ENCODE measurements at places on chromosomes 5 and 9.

- no peak for DNase-seq
These were observed 45.9 kb downstream of the BOD1 start for GRCh38 chr5:173570321-173571090.

DNA sequence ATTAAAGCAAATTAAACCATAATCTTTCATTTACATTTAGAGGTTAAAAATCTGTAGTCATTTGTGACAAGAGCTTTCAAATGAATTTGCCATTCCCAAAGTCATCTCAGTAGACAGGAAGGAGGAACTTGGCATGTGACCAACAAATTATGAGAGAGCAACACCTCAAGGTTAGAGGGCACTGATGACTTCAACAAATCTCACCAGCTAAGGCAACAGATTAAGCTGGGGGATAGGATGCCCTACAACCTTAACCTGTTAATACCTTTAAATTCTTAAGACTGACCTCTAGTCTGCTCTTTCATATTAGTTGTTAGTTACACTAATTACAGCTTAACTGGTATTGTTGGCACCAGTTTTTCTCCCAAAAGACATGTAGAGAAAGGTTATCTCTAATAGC is 18.4 kb downstream of the POU5F2 start:
- no peak for DNase-seq

- no peak for DNase-seq
These were observed 25.3 kb downstream of the IRX2 start for GRCh38 chr5:2725980-2726765.

- DNase-seq, result no peak
These were observed 666 bp upstream of the TLR4 start for GRCh38 chr9:117703537-117703936.

- DNase-seq, result no peak
These were observed 227.2 kb downstream of the PDZD2 start for GRCh38 chr5:31866166-31866565.

DNA sequence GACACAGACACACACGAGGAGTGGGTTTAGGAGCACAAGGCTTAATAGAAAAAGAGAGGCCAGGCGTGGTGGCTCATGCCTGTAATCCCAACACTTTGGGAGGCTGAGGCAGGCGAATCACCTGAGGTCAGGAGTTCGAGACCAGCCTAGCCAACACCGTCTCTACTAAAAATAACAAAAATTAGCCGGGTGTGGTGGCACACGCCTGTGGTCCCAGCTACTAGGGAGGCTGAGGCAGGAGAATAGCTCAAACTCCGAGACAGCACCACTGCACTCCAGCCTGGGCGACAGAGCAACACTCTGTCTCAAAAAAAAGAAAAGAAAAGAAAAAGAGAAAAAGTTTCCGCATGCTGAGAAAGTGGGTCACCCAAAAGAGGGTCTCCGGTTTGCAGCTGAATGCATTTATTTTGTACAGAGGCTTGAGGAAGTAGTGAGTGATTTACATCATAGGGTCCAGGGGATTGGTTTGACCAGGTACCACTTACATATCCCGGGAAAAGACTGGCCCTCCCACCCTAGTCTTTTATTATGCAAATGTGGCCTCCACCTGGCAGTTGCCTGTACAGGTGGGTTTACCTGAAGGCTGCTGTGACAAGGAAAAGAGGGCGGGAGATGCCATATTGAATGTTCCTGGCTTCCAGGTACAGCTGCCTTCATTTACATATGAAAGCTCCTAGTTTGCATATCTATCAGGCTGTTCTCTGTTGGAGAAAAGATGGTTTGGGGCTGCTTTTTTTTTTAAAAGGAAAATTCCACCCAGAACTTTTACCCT is 366.2 kb upstream of the GRAMD2B start:
- peak; percentile 99 for DNase-seq

- no peak for DNase-seq
These were observed 75.2 kb upstream of the COX7C start for GRCh38 chr5:86542532-86542931.

DNA sequence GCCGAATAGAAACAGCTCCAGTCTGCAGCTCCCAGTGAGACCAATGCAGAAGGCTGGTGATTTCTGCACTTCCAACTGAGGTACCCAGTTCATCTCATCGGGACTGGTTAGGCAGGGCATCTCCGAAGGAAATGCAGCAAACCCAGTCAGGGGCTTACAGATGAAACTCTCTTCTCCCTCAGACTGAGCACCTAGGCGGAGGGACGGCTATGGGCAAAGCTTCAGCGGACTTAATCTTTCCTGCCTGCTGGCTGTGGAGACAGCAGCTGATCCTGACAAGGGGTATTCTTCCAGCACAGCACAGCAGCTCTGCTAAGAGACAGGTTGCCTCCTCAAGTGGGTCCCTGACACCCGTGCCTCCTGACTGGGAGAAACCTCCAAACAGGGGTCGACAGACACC is 330.9 kb downstream of the DNAH5 start:
- DNase-seq, result no peak

DNA sequence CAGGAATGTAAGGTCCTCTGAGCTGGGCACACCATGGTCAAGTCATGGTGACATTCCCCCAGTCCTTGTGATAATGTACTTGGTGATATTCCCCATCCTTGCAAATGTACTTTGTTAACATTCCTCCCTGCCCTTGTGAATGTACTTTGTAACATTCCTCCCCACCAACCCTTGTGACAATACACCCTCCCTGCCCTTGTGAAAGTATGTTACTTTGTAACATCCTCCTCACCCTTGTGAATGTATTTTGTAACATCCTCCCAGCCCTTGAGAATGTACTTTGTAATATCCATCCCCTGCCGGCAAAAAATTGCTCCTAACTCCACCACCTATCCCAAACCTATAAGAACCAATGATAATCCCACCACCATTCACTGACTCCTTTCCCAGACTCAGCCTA is 53.3 kb downstream of the RAPGEF6 start:
- no peak for DNase-seq

- DNase-seq, result no peak
These were observed 20.6 kb downstream of the GLRX start for GRCh38 chr5:95801961-95802360.

- no peak for DNase-seq
These were observed 123.1 kb downstream of the LIFR start for GRCh38 chr5:38433160-38433861.

DNA sequence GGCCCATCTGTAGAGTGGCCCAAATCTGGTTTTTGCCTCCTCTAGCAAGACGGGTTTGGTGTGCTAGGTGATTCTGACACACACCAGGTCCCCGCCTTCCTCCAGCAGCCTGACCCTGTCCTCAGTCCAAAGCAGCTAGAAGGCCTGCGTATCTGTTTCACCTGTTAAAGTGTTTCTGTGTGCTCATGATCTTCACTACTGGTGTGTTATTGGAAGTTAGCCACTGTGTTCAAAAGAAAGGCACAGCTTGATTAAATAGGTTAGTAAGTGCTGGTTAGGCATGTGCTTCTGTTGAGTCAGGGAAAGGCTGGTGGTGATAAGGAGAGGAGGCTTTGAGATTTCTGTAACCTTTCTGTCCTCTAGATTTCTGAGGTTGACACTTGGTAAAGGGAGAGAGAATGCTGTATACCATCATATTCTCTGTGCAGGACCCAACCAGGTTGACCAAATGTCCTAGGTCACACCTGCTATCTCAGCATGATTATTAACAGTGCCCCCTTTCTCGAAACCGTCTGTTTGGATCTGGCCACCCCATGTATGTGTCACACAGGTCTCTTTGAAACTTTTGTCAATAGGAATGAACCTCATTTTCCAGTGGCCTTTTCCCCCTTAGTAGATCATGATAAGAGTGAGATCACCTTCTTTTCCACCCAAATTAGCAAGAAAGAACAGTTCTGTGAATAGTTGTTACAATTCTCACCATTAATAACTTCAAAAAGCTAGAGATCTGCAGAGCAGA is 58.8 kb downstream of the ARHGAP26 start:
- no peak for DNase-seq

- DNase-seq, result no peak
These were observed 69.6 kb downstream of the EPB41L4B start for GRCh38 chr9:109251080-109251775.

GRCh38 chr5:131329286-131329560 is 65.4 kb downstream of the CDC42SE2 start:
- DNase-seq, result no peak

DNA sequence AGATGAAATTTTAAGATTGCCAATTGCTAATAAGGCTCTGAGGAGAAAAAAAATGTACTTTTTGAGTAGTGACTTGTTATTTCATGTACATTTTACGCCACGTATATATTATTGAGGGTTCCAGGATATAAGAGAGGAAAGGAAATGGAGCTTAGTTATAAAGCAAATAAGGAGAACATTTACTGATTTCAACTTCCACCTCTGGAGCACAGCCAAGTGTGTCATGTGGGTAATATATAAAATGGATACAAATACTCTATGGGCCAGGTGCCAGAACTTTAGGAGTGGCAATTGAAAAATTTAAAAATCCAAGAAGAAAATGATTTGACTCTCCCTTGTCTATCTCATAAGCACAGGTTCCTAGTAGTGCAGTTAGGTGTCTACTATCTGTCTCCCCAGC is 45.0 kb upstream of the VLDLR start:
- no peak for DNase-seq

DNA sequence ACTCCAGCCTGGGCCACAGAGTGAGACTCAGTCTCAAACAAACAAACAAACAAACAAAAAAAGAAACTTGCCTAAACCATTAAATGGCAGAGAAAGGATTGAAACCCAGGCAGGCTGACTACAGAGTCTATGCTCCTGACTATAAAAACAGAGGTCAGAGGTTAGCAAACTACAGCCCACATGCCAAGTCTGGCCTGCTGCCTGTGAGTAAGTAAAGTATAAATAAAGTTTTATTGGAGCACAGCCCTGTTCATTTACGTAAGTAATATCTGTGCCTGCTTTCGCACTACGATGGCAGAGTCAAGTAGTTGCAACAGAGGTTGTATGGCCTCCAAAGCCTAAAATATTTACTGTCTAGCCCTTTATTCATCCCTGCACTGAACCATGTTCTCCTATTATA is 11.6 kb downstream of the POLR1E start:
- DNase-seq, result no peak

- DNase-seq, result no peak
These were observed 244.0 kb downstream of the GAS1 start for GRCh38 chr9:86703346-86703745.

- DNase-seq, result no peak
These were observed 104.6 kb downstream of the GLIS3 start for GRCh38 chr9:4195285-4195684.

GRCh38 chr5:145062280-145063062 is 772.7 kb downstream of the PRELID2 start:
- no peak for DNase-seq

DNA sequence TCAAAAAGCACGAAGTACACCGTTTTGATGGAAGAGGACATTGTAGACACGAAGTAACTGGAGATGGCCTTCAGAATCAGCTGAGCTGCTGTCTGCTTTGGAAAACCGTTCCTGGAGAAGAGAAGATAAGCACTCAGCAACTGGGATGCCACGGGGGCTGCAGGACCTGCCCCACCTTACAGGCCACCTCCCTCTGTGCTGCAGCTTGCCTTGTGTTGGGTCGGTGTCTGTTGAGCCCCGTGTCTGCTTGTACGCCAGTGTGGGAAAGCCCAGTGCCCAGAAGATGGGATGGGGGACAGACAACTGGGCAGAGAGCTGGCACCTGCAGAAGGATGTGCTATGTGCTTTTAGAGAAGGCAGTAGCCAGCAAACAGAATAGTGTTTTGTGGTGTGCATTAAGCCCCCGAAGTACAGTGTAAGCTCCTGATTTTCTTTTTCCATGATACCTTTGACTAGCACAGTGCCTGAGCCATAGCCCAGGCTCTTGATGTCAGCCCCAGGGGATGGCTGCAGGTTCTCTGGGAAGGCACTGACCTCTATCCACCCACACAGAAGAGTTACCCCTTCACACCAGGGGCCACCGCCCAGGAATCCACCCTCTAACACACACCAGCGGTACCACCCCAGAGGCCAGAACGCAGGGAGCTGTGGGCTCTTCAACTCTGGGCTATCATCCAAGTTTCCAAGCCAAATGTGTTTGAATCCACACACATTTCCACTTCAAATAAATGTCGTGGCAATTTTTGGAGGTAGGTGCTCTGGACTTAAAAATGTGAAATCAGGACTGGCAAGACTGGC is 63.8 kb downstream of the MACROH2A1 start:
- DNase-seq, result no peak

GRCh38 chr5:32074401-32074800 is 99.7 kb downstream of the GOLPH3 start:
- no peak for DNase-seq

DNA sequence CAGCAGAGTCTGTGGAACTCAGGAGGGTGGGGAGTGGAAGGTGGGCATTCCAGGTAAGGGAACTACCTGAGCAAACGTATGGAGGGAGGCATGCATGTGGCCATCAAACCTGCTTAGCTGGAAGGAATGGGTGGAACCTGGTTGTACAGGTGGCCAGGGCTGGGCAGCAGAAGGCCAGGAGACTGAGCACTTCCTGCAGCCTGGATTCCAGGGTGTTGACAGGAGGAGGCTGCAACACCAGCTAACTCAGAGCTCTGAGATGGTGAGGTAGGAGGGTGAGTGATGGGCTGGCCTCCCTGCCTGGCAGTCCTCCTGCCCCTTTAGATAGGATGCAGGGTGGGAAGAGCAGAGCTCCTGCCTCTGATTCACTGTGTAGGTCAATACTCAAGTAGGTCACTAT is 92.5 kb upstream of the CPEB4 start:
- DNase-seq, result no peak

DNA sequence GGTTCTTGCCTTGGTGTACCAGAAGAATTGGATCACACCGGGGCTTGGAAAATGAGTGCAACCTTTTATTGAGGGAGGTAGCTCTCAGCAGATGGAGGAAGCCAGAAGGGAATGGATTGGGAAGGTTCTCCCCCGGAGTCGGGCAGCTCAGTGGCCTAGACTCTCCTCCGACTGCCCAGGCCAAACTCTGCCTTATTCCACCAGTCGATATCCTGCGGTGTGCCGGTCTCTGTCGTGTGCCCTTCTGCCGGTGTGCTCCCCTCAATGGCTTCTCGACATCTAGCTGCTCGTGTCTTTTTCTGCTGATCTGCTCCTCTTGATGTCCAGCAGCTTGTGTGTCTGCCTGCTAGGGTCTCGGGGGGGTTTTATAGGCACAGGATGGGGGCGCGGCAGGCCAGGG is 87.4 kb upstream of the CCL21 start:
- no peak for DNase-seq

GRCh38 chr5:43941806-43942205 is 338.8 kb downstream of the NNT start:
- DNase-seq, result no peak

- no peak for DNase-seq
These were observed 20.9 kb upstream of the DPYSL3 start for GRCh38 chr5:147530530-147531389.
